ENCODE measurements at places on chromosomes 7 and 10.

DNA sequence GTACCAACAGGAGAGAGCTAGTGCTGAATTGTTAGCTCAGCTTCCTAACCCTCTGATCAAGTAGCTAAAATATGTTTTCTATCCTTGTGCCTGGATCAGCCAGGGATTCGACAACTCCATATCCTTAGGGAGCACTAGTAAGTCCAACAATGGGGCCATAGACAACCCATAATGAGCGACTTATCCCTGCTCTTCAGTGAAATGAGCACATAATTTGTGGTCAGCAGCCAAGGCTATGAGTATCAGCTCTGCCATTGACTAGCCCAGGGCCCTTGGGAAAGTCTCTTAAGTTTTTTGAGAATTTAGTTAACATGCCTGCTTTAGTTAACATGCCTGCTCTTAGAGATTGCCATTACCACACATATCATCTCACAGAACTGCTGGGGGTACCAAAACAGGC, 39.3 kb downstream of the COL1A2 start:
- DNase-seq = no peak

DNA sequence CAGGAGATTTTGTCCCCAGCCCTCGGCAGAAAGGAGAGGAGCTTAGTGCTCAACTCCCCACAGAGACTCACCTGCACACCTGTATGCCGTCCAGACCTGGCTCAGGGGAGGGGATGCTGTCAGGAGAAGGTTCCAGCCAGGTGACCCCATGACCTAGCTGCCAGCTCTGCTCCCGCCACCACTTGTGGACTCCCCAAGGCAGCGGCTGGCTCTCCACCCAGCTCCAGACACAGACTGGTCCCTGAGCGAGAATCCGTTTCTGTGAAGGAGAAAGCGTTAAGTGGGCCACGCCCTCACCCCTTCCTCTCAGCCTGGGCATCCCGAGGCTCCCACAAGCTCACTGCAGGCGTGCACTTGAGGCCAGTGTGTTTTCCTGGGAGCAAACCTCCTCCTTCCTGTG, 76.4 kb downstream of the RGS10 start:
- DNase-seq = no peak

- no peak for DNase-seq
Measured at GRCh38 chr7:102892631-102893278, 20.0 kb upstream of the LRRC17 start.

DNA sequence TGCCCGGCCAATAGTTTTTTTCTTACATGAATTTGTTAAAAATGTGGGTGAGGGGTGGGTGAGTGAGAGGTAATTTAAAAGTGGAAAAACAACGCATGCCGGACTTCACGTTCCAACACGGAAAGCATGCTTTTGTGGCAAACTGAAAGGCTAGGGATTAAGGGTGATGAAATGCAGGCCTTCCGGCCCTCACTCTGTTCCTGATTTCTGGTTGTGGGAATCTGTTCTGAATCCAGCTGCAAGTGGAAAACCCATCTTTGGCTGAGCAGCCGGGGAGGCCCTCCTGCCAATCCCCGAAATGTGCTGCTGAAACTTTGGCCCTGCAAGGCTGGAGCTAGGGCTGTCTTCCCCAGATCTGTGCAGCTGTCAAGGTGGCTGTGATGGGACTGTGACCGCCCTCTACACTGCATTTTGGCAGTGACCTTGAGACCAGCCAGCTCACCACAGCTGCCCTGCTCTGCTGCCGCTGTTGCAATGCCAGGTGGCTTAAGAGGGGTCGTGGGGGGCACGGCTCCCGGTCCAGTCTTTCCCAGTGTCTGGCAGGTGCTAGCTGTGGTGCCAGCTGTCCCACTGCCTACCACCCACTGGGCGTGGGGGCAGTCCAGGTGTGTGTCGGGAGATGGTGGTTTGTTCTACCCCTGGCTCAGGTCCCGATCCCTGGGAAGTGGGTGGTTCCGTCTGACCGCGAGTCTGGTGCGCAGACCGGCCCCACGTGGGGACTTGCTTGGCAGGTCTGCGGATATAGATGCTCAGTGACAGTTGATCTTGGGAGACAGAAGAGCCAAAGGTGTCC, 39.0 kb downstream of the TET1 start:
- peak; percentile 62 for DNase-seq

DNA sequence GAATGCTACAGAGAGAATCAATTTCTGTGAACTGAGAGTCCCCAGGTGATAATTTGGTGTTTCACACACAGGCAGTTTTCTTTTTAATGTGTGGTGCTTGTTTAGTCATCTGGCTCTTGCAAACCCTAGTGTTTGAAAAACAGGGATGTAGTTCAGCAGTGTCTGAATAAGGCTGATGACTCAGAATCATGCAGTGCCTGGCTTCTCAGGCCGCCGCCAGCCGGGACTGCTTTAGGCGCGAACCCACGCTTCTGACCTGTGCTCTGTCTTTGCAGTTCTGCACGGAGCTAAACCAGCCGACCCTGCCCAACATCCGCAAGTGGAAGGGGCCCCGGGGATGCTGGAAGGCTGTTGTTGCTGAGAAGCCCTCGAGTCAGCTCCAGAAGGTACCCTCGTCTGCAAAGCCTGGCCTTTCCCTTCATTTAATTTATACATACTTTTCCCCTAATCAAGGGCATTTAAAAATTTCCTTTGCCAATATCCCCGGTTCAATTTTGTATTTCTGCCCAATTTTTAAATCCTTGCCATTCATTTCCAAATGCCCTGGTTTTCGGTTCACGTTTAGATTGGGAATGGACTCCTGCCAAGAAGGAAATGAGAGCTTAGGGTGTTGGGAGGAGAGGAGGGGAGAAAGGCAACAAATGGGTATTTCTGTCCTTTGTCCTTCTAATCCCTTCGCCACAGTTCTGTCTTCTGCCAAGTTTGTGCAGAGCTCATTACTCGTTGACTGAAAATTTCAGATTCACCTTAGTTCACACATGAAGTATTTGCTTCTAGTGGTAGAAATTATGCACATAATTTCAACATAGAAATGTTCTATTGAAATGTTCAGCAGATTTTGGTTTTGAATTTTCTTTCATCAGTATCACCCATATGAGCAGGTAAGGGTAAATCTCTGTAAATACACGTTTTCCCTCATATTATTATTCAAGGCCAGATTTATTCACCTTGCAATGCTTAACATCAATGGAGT, 108.5 kb upstream of the ANLN start:
- DNase-seq = no peak

DNA sequence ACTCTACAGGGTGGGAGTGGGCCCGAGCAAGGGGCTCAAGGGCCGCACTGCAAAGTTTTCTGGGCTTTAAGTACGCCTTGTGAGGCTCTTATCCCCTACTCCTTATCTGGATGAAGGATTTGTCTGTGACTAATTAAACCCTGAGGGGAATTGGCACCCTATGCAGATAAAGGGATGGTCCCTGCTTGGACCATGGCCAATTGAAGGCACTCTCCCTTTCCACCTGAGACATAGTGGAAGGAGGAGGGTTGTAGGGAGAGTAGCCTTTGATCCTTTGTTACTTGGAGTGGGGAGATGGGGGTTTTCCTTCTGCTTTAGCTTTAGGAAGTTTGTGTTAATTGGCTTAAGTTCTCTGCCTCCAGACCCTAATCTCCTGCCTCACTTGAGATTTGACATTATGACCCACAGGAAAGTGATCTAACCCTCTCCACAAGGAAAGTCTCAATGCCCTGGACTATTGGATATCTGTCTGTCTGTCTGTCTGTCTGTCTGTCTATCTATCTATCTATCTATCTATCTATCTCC, 1158.8 kb upstream of the SORCS1 start:
- DNase-seq = no peak

DNA sequence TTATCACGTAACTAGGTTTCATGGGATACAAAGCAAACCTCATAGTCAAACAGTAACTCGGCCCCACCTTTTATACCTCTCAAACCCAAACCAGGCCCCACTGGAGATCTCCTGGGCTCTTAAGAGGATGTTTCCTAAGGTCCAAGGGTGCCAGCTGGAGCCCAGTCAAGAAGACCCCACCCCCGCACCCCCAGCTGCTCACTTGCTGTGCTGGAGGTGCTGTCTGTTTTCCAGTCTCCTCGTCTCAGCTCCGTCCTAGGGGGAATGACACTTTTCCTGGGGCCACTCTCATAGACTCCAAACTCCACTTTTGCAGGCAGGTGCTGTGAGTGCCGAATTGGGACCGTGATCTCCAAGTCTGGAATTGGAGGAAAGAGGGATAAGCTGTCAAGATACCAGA, 22.7 kb upstream of the TM9SF3 start:
- no peak for DNase-seq

- DNase-seq = no peak
Measured at GRCh38 chr10:33423154-33423529, 88.7 kb upstream of the NRP1 start.

GRCh38 chr7:98200364-98200763, 10.9 kb upstream of the BHLHA15 start:
- no peak for DNase-seq
